B cell (primary cell): ENCODE measurements at places on chromosomes 12 and 14. TPM values are rescaled to one million over a fixed set of nuclear protein-coding genes. Genes with fewer than 3 reads are reported as not detected.

Gene M6PR
- 199 and 204 TPM in 2 replicates for total RNA-seq

Gene APOLD1
- 3.7 and 4.7 TPM in 2 replicates for total RNA-seq

Gene KRT6C
- total RNA-seq, result not detected in 2 replicates

Gene SPTB
- 0.12 TPM in 2 replicates for total RNA-seq

Gene EID3
- total RNA-seq, result 9.2 and 9.4 TPM in 2 replicates

Gene SH2B3
- 68.5 and 69.4 TPM in 2 replicates for total RNA-seq

Gene TRPV4
- total RNA-seq, result not detected in 2 replicates

Gene SMCO2
- not detected in 2 replicates for total RNA-seq

Gene LRR1
- 10.3 and 13.0 TPM in 2 replicates for total RNA-seq

Gene DBX2
- total RNA-seq, result not detected in 2 replicates

Gene P2RX2
- total RNA-seq, result not detected in 2 replicates

Gene RTL1
- not detected in 2 replicates for total RNA-seq

Gene MIP
- not detected in 2 replicates for total RNA-seq

Gene NRIP2
- total RNA-seq, result not detected in 2 replicates

Gene LYZ
- 5.5 and 8.5 TPM in 2 replicates for total RNA-seq

Gene TAS2R7
- not detected in 2 replicates for total RNA-seq

Gene DNAH10
- 0.66 and 0.99 TPM in 2 replicates for total RNA-seq

Gene GPR135
- total RNA-seq, result 4.7 and 6.1 TPM in 2 replicates

Gene ULK1
- total RNA-seq, result 59.5 and 83.3 TPM in 2 replicates

Gene DACT1
- total RNA-seq, result 2.2 and 2.7 TPM in 2 replicates

Gene KRT74
- not detected in 2 replicates for total RNA-seq

Gene KIF26A
- not detected in 2 replicates for total RNA-seq

Gene TAS2R31
- total RNA-seq, result 5.0 and 5.7 TPM in 2 replicates
